ENCODE measurements at places on chromosomes 2 and 18.

DNA sequence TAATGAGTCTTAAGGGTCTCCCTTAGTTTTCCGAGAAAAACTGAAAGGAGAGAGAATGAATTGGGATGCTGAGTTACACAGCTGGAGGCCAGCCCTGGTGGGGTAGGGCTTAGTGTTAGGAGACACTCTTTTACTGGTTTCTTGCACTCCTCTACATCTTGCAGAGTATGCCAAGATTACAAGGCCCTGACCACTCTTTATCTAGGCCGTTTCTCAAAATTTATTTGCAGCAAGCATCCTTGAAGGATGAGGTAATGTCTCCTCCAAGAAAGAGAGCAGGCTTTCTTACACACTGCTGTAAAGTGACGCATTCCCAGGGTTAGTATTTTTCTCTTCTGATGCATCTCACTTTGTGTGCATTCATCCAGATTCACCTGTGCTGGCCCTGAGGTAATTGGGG is 166.2 kb downstream of the TDRD15 start:
- DNase-seq, result no peak

- DNase-seq, result no peak
Measured at GRCh38 chr18:37624318-37624717, 58.7 kb upstream of the CELF4 start.

DNA sequence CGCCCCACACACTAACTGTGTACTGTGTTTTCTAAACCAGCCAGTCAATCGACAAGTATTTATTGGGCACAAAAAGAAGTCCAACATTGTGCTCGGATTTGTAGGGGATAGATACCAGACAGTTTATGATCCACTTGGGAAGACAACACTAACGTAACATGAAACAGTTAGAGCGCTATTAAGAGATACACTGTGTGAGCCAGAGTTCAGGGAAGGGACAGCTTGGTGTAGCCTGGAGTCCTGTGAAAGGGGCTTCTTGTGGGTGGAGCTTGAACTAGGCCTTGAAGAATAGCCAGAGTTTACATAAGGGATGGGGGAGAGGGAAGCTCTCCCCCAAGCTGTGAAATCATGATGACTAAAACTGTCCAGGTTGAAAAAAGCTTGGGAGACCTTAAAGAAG is 176.4 kb upstream of the TCF4 start:
- DNase-seq, result no peak

GRCh38 chr18:8507361-8507760 is 101.9 kb upstream of the RAB12 start:
- DNase-seq, result no peak

DNA sequence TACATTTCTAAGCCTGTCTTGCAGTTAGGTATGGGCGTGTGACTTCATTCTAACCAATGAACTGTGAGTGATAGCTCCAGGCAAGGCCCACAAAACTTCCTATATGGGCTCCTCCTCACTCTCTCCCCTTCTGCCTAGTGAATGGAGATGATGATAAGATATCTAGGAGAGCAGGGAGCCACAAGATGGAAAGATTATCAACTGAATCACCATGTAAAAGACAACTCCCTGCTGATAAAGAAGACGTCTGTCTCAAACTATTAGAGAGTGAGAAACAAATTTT is 237.1 kb downstream of the GPD2 start:
- DNase-seq, result no peak

Data from nucleus accumbens (tissue), 56 donors.